ENCODE measurements at places on chromosomes 3 and 15.

DNA sequence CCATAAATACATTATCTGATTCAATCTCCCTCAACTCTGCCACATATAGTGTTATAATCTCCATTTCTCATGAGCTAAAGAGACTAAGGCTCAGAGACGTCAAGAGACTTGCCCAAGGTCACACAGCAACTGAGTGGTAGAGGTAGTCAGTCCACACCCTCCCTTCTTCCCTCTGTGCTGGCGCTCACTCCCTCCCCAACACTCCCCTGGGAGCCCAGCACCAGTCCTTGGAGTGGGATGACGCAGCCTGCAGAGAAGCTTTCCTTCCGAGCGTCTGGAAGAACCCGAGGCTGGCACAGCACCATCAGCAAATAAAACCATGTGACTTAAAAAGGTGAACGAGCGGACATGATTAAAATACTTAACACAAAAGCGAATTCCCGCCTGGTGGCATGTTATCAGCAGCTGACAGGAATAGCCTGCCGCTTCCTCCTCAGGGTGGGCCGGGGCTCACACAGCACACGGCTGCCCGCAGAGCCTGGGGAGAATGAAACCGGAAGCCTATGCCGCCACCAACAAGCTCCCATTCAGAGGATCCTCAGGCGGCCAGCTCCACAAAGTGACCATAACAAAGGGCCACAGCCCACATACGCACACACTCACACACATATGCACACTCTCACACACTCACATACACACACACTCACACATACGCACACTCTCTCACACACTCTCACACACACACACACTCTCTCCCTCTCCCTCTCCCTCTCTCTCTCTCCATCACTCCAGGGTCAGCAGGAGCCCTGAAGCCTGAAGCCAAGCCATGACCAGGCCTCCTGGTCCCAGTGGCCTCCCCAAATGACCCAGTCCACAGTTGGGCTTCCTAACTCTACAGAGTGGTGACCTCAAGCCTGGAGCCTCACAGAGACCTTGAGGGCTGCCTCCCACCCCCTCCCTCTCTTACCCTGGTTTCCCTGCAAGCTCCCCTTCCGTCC lies 120.5 kb downstream of the XXYLT1 start:
- peak; percentile 57 for DNase-seq

DNA sequence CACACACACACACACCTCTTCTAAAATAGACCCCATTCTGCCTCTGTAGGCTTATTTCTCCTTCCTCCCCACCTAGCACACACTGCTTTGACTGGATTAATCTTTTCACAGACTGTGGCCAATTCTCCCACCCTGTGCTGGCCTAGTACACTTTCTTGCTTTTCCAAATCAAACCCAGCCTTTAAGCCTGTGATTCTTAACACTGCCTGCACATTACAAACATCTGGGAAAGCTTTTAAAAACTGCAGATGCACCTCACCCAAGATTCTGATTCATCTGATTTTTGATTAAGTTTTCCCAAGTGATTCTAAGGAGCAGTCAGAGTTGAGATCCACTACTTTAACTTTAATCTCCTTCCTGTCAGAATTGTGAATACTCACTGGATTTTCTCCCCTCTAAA lies 12.8 kb downstream of the CSNK1G1 start:
- no peak for DNase-seq

DNA sequence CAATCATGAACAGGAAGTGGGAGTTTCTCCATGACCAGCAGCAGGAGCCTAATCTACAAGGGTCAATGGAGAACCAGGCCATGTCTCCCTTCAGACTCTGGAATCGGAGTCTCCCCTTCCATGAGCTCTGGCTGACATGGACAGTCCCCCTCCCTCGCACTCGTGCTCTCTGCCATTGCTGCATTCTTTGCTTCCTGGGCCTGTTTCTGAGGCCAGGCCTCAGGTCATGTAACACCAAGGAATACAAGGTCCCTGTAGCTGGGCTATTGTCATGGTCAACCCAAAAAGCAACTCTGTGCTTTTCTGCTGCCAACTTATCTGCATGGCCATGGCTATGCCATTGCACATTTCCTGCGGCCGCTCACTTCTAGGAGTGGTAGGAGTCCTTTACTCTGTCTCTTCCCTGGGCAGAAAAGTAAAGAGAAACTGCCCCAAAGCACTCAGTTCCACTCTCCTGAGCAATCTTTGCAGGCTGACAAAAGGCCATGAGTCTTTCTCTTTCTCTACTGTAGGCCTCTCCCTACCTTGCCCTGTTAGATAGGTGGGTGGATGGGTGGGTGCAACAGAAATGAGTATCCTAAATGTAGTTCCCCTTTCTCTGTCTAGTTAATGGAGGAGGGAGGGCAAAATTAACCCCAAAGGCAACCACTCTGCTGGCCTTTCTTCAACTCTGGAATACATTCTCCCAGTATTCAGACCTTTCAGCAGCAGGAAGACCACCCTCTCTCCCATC lies 40.8 kb upstream of the PROK2 start:
- no peak for DNase-seq

- DNase-seq = no peak
Observed at GRCh38 chr15:43103907-43104306, 1.9 kb downstream of the UBR1 start.

GRCh38 chr3:117700573-117701360 lies 991.2 kb downstream of the TUSC7 start:
- no peak for DNase-seq

- DNase-seq = no peak
Observed at GRCh38 chr3:13776253-13777050, 103.4 kb downstream of the WNT7A start.

DNA sequence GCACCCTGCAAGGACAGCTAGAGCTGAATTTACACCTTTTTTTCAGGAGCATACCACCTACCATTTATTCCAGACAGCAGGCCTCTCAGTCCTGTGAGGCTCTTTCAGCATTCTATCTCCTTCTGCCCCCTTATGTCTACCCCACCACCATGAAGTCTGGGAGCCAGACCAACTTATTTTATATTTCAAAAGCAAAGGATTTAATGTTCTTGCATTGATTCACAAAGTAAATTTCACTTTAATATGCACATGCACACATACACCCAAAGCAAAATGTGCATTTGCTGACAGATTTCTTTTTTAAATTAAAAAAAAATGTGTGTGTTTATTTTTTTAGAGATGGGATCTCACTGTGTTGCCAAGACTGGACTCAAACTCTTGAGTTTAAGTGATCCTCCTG lies 264.2 kb upstream of the LRRC3B start:
- DNase-seq = no peak

GRCh38 chr3:113223475-113224281 lies 12.3 kb downstream of the BOC start:
- peak; percentile 28 for DNase-seq

DNA sequence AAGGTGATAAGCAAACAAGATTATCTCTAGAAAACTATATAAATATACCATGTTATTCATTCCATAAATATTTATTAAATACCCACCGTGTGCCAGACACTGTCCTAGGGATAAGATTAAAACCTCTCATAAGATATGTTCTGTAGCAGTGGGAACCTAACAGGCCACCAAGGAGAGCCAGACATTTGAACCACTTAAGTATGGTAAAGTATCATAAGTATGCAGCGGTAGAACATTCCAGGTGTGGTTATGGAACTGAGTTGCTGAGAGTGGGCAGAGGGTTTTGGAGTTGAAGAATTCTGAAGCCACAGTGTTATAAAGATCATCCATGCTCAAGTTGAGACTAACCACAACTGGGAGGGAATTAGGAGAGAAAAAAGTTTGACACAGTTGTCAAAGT lies 14.7 kb downstream of the FILIP1L start:
- DNase-seq = no peak

- DNase-seq = no peak
Observed at GRCh38 chr15:81163961-81164800, 30.1 kb downstream of the CFAP161 start.

- DNase-seq = no peak
Observed at GRCh38 chr3:158451405-158452055, 119.5 kb upstream of the MLF1 start.

GRCh38 chr3:155847993-155848392 lies 6.2 kb downstream of the SLC33A1 start:
- no peak for DNase-seq

DNA sequence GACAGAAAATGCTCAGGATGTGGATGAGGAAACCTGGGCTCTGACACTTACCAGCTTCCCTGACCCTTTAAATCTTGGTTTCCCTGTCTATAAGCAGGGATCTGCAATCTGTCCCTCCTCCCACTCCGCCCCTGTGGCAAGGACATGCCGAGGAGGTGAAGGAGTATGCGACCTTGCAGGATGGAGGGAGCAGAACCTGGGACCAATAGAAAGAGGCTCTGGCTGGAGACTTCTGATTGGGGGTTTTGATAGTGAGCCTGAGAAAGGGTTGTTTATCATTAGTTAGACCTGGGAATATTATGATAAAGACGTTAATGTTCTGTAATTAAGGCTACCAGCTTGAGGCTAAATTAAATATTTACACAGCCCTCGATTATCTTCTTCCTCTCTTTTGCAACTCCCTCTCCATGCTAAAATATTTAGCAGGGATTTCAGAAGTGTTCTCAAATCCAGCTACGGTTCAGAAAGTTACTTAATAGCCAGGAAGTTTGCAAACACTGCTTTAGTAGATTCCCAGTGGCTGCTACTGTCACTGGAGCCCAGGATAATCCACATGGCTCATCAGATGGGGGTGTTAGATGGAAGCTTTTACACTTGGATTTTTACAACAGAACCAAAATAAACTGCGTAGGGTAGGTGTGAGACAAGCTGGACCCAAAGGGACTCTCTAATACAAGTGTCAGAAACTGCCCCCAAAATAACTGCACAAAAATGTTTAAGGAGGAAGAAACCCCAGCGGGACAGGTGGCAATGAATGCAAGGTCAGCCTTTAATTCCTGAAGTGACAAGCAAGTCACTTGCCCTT lies 9.2 kb upstream of the PAQR5 start:
- no peak for DNase-seq

DNA sequence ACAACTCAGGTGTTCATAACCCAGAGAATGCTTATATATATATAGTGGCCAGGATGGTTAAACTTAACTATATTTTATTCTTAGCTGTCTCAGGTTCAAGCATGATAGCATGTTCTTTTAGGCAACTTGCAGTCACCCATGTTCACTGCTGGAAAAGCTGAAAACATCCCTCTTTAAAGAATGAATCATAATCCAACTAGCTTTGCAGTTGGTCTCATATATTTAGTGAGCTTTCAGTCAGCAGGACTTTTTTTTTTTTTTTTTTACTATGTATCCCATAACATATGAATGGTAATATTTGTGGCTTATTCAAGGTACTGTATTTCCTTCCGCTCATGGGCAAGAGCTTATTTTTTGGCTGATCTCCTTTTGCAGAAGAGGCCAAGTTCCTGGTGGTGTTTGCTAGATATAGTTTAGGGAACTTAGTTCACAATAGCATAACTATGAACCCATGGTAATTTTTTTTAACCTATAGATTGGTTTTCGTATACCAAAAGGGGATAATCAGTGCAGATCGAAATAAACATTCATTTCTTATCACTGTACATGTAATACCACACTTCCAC lies 77.6 kb downstream of the CMSS1 start:
- no peak for DNase-seq

- no peak for DNase-seq
Observed at GRCh38 chr15:60301024-60301423, 96.8 kb downstream of the ANXA2 start.

- DNase-seq = no peak
Observed at GRCh38 chr3:94225148-94225865, 162.4 kb downstream of the NSUN3 start.

- no peak for DNase-seq
Observed at GRCh38 chr3:24622138-24622537, 127.5 kb upstream of the THRB start.

GRCh38 chr3:23493889-23494288 lies 290.8 kb downstream of the UBE2E2 start:
- no peak for DNase-seq

DNA sequence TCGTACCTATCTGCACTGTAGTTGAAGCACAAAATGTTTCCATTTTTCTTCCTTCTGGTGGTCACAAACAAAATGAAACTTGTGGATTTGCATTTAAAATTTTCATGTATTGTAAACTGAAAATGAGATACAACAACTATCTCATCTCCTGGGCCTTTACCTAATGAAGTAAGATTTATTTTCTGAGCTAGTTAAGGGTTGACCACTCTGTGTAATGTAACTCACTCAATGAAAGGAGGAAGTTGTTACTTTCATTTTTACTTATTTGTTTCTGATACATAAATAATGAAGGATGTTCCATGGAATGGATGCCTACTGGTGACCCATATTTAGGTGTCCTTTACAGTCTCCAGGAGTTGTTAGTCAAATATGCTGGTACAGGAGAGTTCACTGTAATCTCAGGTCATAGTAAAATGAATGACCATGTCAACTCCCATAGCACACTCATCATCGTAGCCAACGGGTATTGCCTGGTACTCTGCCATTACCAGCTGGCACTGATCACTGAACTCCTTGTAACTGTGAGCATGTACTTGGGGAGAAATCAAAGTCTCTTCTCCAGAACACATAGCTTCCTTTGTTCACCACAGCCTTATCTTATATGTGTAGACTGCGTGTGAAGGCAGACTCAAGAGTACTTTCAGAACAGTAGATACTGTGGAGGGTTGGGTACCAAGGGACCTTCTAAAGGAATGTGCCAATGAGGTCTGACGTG lies 474.2 kb upstream of the ROBO2 start:
- DNase-seq = no peak

GRCh38 chr3:3180456-3180855 lies 965 bp upstream of the CRBN start:
- DNase-seq = no peak

DNA sequence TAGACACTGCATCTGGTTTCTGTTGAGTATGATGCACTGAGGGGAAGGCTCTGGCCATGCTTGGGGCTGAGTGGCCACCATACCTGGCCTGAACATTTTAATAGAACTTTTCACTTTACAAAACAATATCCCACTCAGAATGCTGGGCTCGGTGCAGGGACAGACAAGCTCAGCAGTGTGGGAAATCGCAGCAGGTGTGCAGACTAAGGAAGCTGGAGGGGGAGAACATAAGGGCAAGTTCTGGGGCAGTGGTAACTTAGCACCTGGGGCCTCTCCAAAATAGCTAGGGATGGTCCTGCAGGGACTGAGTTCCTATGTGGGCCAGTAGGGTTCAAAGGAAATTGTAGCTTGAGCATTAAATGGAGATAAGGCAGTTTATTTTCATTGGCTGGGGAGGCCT lies 90.9 kb upstream of the RNU6-1 start:
- DNase-seq = no peak

- DNase-seq = no peak
Observed at GRCh38 chr3:37973246-37974054, 17.1 kb upstream of the VILL start.

DNA sequence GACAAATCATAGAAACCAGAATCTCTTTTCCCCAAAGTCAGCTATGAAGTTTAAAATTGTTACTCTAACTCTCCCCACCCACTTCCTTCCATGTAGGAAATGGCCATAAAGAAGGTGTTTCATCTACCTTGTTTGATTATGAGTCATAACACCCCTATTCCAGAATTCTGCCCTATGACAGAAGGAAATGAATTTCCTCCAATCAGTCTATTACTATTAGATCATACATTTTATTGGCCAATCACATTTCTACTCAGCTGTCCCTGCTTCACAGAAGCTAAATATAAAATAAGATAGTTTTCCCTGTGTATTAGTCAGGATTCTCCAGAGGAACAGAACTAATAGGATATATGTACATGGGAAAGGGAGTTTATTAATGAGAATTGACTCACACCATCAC lies 102.1 kb downstream of the TGFBR2 start:
- no peak for DNase-seq
